ENCODE measurements at places on chromosomes 13 and 19.

DNA sequence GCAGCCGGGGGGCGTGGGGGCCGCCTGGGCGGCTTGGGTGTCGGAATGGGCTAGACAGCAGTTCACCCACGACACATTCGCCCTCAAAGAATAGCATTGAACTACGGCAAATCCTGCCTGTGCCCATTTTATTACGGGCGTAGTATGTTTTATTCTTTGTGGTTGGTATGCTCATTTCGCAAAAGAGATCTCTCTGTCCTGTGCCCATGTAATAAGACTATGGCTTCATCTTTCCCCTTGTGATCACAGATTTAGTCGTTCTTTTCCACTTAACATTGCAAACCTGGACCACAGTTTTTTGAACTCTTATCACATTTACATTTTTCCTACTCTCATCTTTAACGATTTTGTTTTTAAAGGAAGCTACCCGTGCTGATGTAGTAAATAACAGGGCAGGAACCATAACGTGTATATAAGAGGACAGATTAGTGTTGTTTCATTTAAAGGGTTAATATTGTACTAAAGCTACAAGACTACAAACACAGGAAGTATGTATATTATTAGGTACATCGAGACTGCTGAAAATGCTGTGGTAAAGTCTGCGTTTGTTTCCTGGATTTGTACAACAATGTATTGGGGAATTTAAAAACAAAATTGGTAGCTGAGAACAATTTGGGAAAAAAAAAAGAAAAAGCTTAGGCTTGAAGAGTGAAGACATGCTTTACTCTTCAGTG is 3.2 kb upstream of the MYCBP2 start:
- no peak for DNase-seq

GRCh38 chr13:61774903-61775302 is 359.3 kb upstream of the PCDH20 start:
- no peak for DNase-seq

- no peak for DNase-seq
Observed at GRCh38 chr13:20191311-20192157, 1.2 kb downstream of the GJB2 start.

DNA sequence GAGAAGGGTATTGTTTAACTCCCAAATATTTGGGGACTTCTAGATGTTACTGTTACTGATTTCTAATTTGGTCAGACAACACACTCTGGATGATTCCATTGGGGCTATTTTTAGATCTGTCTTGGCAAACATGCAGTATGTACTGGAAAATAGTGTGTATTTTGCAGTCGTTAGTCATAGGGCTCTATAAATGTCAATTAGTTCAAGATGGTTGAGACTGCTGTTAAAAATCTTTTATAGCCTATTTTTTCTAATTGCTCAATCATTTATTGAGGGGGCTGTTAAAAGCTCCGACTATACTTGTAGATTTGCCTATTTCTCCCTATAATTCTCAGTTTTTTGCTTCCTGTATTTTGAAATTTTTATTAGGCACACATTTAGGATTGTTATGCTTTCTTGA is 31.4 kb downstream of the PPP5C start:
- no peak for DNase-seq

DNA sequence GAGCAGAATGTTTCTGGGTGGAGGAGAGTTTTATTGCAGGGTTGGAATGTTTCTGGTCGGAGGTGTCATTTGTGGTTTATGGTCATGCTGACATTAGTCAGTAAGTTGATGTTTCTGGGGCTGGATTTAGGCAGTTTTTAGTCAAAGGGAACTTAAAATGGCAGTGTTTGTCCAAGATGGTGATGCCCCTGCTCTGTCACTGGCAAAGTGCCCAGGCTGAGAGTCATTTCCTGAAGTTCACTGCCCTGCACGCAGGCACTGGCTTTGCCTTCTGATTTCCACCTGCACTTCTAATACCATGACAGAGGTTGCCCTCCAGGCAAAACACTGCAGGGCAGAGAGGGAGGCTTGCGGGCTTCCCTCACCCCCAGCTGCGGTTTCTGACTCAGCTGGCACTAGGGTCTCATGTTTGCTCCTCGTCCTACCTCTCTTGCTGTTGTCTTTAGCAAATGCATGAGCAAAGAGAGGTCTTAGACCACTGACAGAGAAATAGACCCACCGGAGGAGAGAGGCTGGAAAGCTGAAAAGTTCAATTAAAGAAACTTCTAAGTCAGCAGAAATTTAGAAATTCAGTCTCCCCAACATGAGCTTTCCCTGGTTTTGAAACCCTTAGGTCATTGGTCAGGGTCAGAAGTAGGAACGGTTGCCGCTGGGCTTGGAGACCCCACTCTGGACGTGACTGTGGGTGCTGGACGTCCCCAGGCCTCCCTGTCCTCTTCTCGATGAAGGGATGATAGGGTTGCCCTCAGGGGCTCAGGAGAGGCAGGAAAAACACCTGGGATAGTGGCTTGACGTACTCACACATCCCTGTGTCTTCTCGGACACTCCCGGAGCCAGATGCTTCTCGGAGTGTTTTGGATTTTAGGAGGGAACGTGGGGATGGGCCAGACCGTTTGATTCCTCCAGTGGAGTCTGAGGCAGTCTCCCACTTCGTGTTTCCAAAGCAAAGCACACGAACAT is 26.3 kb downstream of the TMEM255B start:
- no peak for DNase-seq

GRCh38 chr19:9931629-9932028 is 4.7 kb downstream of the OLFM2 start:
- no peak for DNase-seq

DNA sequence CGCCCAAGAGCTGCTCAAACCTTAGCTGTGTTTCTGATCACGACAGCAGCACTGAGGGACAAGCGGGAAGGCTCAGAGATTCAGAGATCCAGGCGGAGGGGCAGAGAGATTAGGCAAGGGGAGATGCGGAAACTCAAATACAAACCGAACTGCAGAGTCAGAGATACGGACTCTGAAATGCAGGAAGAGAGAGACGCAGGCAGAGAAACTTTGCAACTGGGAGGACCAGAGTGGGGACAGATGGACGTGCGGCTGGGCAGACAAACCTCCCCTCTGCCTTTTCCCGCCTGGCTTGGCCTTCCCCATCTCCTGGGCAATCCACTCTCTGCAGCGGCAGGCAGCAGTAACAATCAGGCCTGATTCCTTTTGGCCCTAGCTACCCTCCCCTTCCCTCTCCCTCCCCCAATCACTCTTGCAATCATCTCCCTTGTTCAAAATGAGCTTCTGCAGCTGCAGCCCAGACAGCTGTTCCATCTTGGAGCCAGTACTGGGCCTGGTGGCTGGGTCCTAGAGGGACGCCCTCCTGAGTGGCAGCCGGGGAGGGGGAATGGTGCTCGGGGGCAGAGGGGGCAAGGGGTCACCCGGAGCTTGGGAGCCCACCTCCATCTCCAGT is 29.7 kb downstream of the OLFM2 start:
- DNase-seq, result no peak

DNA sequence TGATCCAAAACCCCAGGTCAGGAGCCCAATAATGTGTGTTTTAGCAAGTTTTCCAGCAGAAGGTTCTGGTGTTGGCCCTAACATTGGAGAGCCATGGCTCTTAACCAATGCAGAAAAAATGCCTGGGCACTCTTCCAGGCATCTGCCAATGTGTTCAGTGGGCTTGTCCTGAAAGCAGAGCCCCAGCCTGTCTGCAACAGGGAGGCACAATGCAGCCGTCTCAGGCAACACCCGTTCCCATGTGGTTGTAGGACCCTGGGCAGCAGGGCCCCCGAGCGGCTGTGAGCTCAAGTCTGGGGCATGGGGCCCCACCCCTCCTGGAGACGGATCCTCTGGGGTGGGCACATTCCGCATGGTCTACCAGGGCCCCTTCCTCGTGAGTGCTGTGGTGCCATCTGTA is 58.1 kb upstream of the SIAH3 start:
- DNase-seq, result no peak

Measured in ecto neural progenitor cell (in vitro differentiated cells).